ENCODE measurements at places on chromosomes 1 and 21.

DNA sequence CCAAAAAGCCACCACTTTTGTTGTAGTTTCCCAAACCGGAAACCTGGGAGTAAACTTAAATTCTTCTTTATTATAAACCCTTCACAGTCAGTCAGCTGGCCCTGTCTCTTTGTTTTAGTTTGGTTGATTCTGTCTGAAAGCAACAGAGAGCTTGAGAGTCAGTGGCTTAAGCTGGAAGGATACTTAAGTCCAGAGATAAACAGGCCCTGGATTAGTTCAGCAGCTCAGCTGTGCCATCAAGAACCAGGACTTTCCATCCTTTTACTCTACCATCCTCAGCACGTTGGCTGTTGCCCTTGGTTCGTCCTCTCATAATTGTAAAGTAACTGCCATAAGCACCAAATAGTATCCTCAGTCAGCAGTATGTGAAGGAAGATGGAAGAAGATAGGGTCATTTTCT, 4.5 kb downstream of the DESI2 start:
- DNase-seq = no peak

DNA sequence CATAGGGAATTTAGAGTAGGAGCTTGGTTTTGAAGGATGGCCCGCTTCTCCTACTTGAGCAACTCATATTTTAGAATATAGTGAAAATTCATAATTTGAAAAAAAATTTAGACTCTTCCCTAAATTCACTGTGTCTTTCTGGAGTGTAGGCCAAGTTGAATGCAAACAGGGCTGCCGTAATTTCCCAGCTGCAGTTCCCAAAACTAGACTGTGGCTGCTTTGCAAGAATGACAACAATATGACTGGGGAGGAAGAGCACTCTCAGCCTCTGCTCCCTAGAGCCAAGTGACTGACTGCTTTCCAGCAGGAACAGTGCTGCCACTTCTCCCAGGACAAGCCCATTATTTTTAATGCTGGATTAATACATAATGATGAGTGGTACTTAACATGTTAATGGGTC, 209.0 kb downstream of the RHOU start:
- DNase-seq = no peak

DNA sequence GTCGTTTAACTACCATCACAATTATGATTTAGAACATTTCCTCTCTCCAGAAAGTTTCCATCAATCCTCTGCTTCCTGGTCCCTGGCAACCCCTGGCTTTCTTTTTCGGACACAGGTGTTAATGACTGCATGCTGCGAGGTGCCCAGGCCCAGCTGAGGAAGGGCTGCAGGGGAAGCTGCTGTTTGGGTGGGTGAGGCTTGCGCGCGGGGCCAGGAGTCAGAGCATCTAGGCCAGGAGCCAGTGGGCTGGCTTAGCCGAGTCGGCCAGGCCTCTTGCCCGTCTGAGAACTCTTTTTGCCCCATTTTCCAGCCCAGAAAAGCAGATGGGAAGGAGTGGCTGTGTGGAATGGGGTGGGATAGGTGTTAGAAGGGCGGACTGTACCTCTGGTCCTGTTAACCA, 51.5 kb downstream of the NAV1 start:
- no peak for DNase-seq

DNA sequence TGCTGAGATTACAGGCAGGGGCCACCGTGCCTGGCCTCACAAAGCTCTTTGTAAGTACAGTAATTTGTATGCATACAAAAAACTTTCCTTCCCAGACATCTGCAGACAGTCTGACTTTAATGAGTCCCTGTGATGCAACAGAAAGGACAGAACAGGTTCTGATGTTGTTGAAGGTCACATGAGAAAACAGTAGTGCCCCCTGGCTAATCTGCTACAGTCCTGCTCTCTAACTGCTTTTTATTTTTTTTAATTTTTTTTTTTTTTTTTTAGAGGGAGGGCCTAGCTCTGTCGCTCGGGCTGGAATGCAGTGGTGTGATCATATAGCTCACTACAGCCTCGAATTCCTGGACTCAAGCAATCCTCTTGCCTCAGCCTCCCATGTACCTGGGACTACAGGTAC, 36.7 kb downstream of the ACBD3 start:
- no peak for DNase-seq

GRCh38 chr1:175463853-175464252, 271.3 kb upstream of the KIAA0040 start:
- no peak for DNase-seq
